ENCODE measurements at places on chromosomes 1 and 21.
A peak's percentile ranks its signal among the peaks of the same experiment; 100 is the strongest.

- no peak for DNase-seq
These were observed 117.7 kb upstream of the SGIP1 start for GRCh38 chr1:66416295-66416694.

DNA sequence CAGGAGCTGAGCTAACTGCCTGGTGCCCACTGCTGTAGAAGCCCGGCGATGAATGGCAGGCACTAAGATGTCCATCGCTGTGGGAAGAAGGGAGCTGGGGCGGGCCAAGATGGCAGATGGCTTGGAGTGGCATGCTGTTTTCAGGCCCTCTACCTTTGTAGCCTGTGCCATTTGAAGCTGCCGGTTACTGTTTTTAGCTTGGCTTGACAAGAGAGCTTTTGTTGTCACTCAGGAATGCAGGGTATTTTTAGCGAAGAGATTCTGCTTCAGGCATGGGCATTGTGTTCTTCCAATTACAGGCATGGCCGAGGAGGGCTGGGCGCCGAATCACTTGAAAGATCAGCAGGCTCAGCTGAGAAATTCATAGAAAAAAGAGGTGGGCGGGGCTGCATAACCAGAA, 348.7 kb downstream of the RPS6KC1 start:
- DNase-seq = no peak

DNA sequence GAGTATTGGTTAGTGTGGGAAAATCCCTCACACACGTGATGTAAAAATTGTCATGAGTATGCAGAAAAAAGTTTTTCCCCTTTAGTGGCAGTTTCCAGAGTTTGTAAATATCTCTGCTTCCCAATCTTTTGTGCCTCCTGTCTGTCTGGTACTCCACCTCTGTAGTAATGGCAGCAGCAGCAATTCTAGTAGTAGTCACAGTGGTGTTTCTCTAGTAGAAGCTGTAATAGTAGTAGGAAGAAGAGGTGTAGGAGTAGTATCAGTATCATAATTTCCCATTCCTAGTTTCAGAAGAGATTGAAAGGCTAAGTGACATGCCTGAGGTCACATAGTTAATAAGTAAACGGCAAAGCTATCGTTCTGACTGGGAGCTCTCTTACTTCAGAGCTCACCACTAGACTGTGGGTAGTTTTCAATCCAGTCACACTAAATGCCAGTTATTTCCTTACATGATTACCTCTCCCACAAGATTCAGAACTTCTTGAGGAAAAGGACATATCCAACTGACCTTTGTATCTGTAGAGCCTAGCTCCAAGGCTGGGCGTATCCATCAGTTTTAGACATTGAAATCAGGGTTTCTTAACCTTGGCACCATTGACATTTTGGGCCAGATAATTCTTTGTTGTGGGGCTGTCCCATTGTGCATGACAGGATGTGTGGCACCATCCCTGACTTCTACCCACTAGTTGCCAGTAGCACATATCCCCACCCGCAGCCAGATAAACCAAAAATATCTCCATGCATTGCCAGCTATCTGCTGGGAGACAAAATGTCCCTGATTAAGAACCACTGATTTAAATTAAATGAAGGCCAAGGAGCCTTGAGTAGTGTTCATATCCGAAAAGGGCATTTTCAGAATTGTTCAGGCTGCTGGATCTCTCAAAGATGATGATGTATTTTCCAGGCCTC, 135.9 kb downstream of the FGGY start:
- no peak for DNase-seq

- no peak for DNase-seq
These were observed 3.1 kb downstream of the OBSCN start for GRCh38 chr1:228210712-228211530.

- peak; percentile 88 for DNase-seq
These were observed 6.3 kb upstream of the TMEM39B start for GRCh38 chr1:32066489-32066873.

GRCh38 chr1:149995927-149996326, 14.6 kb downstream of the OTUD7B start:
- peak; percentile 33 for DNase-seq

DNA sequence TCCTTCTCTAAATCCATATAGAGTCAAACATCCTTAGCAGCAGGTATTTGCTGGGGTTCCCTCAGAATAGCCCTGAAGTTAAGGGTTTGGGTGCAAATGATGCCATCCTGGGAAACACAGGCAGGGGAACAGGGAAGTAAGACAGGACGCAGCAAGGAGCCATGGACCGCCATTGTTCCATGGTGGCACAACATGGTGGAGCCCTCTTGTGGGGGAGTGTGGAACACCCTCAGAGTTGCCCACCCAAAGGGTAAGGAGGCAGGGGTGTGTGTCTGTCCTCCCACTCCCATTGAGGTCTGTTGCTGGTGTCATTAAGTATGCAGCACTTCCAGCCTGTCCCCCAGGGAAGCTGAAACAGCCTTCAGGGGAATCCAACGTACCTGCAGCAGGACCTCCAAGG, 20.4 kb upstream of the RCAN1 start:
- DNase-seq = no peak

DNA sequence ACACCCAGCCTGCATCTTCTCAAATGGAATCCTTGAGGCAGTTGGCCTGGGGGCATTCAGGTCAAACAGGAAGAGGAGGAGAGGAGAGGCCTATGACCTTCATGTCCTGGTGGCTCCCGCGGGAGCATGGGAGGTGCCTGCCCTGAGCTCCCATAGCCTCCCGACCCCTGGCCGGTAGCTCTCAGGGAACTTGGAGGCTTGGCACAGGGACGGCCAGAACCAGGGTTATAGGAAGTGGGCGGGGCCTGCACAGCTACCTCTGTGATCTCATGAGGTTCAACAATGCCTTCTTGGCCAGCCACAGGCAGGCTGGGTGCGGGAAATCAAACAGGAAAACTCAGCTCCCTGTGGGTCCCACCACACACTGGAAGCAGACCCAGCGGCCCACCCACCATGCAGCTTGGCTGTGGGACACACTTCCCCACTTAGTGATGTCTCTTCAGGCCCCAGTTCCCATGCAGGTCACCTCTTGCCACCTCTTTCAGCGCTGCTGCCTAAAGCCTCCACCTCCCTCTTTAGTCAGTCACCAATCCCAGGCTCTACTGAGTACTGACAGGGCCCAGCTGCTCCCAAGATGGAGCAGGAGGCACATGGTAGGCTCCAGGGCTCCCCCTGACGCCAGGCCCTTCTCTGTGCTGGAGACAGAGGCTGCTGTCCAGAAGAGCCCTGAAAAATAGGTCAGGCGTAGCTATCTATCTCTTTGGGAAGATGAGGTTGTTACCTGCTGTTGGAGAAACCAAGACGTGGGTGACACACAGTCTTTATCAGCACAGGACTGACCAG, at the start of gene SLFNL1:
SLFNL1 (minus strand) TSS at position 200 of the 783 bp plus-strand sequence. CDS start 1,065 bp downstream, outside the sequence.
- DNase-seq = peak; percentile 29

GRCh38 chr21:14080040-14080763, 130.6 kb downstream of the LIPI start:
- no peak for DNase-seq

All from fibroblast of skin of right biceps (primary cell).